ENCODE measurements at places on chromosomes 7 and 10.

GRCh38 chr7:55212838-55213237, 152.3 kb upstream of the LANCL2 start:
- no peak for DNase-seq

GRCh38 chr10:71513936-71514335, 117.2 kb downstream of the CDH23 start:
- DNase-seq: no peak

GRCh38 chr7:2612445-2613097, 19.2 kb upstream of the TTYH3 start:
- DNase-seq: no peak

- no peak for DNase-seq
These were observed 125.8 kb downstream of the MAD1L1 start for GRCh38 chr7:2106924-2107323.

DNA sequence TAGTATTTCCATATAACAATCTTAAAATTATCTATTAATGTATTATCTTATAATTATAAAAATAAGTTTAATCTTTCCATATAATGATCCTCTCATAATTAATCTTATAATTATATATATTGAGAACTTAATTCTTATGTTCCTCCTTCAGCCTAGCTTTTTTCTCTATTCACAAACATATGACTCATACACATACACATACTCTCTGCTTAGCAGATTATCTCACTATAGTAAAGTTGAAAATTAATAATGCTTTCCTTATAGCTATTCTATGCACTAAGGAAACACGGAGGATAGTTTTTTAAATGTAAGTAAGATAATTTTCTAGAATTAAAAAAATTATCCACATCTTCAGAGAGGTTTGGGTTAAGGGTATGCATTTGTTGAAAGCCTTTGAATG, 47.7 kb upstream of the ITGB8 start:
- no peak for DNase-seq

Data from stimulated activated CD4-positive, alpha-beta T cell treated with anti-CD3 and anti-CD28 coated beads, Interleukin-1b, Interleukin-23, amount 100 ng/mL, for 4 hours (primary cell).